Large intestine (tissue), 12 donors: ENCODE measurements at places on chromosomes 6 and 20.

DNA sequence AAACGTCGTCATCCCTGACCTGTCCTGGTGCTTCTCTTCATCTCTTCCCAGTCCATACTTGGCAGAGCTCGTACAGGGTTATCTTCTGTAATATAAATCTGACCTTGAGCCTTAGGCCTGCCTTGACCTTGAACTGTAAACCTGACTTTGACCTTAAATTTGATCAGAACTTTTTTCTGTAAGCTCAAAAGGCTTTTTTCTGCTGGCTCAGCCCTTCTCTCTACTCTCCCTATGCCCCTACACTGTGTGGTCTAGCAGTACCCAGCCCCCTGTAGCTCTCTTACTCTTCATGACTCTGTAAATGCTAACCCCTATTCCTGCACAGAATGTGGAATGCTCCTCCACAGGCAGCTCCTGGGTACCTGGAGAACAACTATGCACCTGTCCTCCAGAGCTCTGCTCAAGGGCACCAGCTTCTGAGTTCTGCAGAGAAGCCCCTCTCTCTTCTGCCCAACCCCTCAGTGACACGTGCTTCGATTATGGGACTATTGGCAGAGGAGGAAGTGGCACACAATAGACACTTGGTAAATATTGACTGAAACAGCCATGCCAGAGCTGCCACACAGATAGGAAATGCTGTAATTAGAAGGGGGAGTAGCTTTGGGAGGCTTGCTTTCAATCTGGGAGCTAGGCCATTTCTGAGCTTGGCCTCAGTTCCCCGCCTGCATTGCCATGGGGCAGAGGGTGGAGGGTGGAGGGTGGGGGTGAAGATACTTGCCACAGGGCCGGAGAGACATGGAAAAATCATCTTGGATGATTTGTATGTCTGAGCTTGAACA lies 15.4 kb downstream of the SNPH start:
- DNase-seq, result no peak

GRCh38 chr6:130390890-130391289 lies 25.1 kb downstream of the TMEM200A start:
- no peak for DNase-seq

DNA sequence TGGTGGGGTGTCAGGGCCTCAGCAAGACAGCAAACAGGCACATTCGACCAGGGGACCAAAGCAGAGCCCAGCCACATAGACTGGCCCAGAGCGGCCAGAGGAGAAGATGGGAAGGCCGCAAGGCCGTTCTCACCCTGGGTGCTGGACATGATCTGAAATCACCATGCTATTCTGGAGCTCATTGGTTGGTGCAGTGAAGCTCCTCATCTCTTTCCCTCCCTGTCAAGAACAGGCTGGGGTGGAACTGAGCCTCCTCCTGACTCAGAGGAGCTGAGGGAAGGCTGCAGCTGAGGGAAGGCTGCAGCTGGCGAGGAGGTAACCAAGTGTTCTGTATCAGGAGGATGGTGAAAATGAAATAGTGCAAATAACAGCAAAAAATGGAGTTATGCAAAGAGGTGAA lies 80.0 kb downstream of the AKAP7 start:
- DNase-seq, result no peak

DNA sequence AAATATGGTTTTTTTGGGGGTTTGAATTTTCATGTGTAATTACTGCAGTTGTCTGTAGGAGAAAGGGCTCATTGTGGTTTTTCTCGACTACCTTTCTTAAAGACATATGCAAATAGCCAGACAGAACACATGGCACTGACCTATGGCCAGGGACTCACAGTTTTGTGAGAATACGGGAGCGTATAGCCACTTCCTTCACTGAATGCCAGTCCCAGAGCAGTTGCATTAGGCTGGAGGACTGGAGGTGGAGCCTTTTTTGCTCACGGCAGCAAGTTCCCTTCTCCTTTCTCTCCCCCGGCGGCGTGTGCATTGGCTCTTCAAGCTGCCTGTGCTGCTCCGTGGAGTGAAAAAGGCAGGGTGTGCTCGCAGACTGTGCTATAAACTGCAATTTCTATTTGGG lies 114.9 kb downstream of the AKAP7 start:
- peak; percentile 82 for DNase-seq

GRCh38 chr6:9924971-9925370 lies 489.9 kb downstream of the TFAP2A start:
- no peak for DNase-seq

DNA sequence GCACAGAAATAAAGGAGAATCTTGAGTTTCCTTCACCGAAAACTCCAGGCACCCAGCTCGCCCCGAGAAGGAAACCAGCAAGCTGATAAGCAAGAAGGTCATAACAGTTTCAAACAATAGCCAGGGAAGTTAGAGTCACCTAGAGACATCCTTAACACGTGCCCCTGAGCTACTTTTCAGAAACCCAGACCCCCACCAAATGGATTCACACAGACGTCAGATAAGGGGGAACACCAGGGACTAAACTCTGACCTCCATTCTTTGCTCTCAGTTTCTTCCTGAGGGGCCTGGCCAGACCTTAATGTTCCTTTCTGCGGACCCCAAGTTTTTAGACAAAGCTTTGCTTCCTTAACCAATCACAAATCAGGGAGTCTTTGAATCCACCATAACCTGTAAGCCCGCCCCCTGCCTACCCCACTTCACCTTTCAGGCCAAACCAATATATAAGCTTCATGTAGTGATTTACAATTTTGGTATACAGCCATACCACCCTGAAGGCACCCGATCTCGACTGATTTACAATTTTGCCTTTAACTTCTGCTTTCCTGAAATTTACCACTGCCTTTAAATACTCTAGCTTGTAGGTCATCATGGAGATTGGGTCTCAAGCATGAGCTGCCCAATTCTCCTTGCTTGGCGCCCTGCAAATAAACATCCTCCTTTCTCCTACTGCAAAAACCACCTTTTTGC lies 11.7 kb downstream of the SOD2 start:
- DNase-seq, result no peak

DNA sequence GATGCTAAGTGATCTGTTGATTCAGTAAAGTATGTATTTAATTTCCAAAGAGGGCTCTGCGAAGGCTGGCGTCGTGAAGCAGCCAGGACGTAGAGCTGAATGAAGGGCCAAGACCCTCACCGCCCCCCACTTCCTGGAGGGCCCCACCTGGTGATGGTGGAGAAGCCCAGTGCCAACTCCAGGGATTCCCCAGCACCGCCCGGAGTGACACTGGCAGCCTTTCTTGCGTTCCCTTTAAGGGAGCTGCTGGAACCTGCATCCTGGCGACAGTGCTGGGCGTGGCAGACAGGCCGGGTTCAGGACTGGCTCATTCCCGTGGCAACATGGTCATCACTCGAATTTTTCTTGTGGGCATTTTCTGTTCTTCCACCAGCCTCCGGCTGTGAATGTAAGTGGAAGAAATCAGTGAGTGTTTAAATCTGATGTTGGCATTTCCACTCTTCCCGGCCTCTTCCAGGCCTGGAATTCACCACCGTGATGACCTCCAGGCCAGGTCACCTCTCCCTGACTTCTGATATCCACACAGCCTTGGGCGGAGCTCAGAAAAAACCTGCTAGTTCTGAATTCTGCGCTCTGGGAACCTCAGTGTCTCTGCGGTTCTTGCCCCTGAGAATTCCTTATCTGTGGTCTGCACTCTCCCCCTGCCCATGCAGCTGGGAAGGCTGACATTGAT lies 57.4 kb upstream of the DACT2 start:
- no peak for DNase-seq

DNA sequence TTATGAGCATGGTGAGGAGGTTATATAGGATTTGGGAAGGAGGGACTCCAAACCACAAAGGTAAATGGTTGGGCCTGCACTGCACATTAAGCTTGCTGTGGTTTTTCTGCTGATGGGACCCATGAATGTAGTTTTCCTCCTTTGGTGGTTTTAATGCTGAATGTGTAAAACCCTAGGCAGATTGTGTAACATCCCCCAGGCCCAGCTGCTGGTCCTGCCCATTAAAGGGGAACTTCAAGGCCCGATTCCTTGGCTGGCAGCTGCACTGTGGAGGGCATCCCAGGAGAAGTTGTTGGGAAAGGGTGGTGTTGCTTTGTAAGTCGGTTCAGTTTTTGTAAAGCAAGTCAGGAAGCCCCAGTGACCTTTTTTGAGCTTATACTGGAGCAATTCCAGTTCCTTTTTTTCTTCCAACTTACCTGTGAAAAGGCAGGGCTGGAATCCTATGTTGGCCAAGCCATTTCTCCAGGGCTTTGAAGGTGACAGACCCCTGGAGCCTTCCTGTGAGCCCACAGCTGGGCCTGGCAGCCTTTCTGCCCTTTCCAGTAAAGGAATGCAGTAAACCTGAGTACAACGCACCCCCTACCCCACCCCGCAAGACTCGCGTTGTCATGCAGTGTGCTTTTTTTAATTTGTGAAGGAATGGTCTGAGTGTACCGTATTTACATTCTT lies 43.1 kb upstream of the NAA20 start:
- no peak for DNase-seq

GRCh38 chr6:62146954-62147853 lies 138.8 kb downstream of the KHDRBS2 start:
- DNase-seq, result peak; percentile 14

- DNase-seq, result peak; percentile 30
Measured at GRCh38 chr20:32685541-32686529, 12.1 kb upstream of the C20orf203 start.

- DNase-seq, result no peak
Measured at GRCh38 chr20:47642624-47643023, 140.9 kb downstream of the NCOA3 start.

GRCh38 chr6:46466570-46466969 lies 24.7 kb downstream of the RCAN2 start:
- no peak for DNase-seq

GRCh38 chr6:12009876-12010634 lies 2.1 kb upstream of the HIVEP1 start:
- DNase-seq, result peak; percentile 47

DNA sequence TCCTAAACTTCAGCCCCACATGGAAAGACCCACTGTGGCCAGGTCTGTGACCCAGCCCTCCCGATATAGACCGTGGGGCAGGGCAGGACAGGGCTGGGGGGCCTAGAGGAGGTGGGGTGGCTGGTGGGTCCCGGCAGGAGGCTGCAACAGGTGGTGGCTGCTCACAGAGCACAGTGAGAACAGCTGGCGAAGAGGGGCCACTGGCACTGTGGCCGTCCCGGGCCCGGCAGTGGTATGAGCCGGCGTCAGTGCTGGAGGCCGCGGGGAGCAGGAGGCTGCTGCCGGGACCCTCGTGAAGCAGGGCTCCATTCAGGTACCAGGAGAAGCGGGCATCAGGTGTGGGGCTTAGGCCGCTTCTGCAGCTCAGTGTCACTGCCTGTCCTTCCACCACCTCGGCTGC lies 13.4 kb downstream of the SIGLEC1 start:
- DNase-seq, result no peak

DNA sequence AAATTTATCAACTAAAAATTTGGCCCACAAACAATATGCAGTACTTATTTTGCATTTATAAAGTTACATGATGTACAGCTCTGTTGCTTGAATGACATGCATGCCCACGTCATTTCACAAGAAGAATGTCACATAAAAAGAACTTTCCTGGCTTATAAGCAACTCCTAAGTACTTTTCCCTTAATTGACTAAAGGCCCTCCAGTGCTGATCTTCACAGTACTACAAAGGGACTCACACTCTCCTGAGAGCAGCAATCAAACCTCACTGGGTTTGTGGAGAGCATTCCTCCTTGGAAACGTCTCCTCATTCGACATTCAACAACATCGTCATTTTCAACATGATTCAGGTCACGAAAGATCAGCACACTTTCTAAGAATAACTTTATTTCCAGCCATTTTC lies 111.1 kb downstream of the IPCEF1 start:
- DNase-seq, result no peak

DNA sequence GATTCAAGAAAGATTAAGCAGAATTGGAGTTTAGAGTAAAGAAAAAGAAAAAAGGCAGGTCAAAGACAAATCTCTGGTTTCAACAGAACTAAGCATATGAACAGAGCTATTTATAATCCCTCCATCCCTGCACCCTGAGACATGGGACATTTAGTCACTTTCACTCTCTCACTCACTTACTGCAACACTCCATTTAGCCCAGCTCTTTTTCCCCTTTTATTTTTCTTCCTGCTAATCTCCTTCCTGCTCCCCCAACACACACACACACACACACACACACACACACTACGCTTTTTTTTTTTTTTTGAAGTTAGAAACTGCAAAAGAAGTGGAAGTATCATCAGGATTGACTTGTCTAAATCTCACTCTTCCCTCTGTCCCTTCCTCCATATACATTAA lies 45.1 kb upstream of the TBC1D7 start:
- no peak for DNase-seq

DNA sequence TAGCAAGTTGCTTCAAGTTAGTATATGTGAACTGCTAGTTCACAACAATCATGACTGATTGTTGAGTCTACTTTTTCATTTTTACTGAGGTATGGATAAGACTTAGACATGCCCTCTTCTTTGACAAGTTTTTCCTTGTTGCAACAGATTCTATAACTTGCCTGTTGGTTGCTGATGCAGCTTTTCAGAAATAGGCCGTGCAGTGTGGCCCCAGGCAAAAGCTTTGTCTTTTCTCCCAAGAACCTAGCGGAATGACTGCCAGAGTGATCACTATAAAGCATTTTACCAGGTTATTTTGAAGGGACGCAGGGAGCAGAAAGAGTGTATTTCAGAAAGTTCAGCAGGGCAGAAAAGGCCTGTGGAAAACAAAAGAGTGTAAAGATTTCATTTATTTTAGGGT lies 16.0 kb downstream of the HECA start:
- DNase-seq, result peak; percentile 55

DNA sequence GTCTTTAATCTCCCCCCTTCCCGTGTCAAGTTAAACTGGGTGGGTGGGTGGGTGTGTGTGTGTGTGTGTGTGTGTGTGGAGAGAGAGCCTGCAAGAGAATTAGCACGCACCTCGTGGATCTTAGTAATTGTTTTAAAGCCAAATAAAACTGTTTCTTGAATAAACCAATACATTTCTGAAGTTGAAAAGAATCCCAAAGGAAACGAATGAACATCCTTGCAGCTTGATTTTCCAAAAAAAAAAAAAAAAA lies 381 bp upstream of the BICRAL start:
- no peak for DNase-seq

DNA sequence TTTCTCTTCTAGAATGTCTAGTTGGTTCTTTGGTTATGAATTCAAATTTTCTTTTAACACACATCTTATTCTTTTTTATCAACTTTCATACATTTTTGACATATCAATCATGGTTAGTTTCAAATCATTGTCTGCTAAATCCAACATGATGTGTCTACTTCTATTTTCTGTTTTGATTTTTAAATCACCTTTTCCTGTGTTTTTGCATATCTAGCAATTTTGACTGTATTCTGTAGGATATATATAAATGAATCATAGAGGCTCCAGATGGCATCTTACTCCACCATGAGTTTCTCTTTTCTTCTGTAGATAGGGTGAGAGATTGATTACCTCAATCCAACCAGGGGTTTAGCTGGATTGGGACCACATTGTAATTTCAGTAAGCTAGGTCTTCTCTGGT lies 34.3 kb upstream of the CARMIL1 start:
- no peak for DNase-seq

GRCh38 chr6:133467231-133467981 lies 226.2 kb downstream of the EYA4 start:
- no peak for DNase-seq

DNA sequence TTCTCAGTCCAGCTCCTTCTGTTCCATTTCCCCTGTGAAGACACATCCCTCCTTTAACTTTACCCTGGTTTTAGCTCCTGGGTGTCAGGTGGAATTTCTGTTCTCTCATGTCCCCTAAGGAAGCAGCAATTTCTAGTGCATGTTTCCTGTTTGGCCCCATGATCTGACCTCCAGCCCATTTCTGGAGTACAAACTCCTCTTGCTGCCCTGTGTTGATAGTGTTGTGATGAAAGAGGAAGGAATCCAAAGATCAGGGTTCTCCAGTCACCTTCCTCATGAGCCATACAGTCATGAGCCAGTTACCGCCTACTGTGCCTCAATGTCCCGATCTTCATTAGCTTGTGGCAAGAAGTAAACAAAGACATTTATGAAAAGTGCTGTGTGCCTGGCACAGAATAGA lies 97.4 kb downstream of the PHACTR1 start:
- no peak for DNase-seq
